ENCODE measurements at places on chromosomes 11 and 22.

- no peak for DNase-seq
Observed at GRCh38 chr11:128897826-128898225, 6.7 kb downstream of the KCNJ5 start.

GRCh38 chr11:67345920-67346819 is 7.2 kb downstream of the POLD4 start:
- DNase-seq, result no peak

- no peak for DNase-seq
Observed at GRCh38 chr11:34641456-34641855, 20.6 kb downstream of the EHF start.

- no peak for DNase-seq
Observed at GRCh38 chr11:11545285-11546275, 76.2 kb downstream of the GALNT18 start.

Data from AG04450 (cell line).